GM12878 (cell line): ENCODE measurements at places on chromosomes 4 and X. TPM values are rescaled to one million over a fixed set of nuclear protein-coding genes. Genes with fewer than 3 reads are reported as not detected.
A peak's percentile ranks its signal among the peaks of the same experiment; 100 is the strongest.

TCEAL1 gene
- 10.1 and 12.5 TPM in 2 replicates for total RNA-seq

TMEM150C gene
- 0.13 TPM in 2 replicates for total RNA-seq

ADH7 gene
- total RNA-seq, result not detected in 2 replicates

- DNase-seq, result no peak
Observed at GRCh38 chr4:102335616-102336015, 9.7 kb downstream of the SLC39A8 start.

SPANXC gene
- not detected in 2 replicates for total RNA-seq

- DNase-seq, result no peak
Observed at GRCh38 chr4:149113804-149114430, 671.7 kb upstream of the NR3C2 start.

TLR2 gene
- 0.08 TPM in 1 of 2 replicates, not detected in the other for total RNA-seq

PPEF1 gene
- total RNA-seq, result 0.31 and 0.56 TPM in 2 replicates

DNA sequence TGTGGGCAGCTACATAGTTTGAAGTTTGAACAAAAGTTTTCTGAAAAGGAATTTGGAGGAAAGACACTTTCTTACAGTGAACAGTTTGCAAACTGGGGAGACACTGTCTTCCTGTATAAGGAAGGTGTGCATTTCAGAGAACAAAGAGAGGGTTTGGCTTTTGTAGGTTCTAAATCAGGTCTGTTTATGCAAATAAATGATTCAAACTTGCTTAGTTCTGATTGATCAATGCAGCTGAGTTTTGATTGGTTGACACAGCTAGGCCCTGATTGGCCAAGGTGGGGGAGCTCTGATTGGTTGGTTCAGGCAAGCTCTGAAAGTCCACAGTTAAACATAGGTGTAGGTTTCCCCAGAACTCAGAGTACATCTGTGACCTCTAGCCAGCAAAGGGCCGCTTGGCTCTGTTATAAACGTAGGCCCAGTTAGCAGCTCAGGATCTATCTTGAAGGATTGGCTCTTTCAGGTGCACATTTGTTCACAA, 63.0 kb upstream of the ENPP6 start:
- DNase-seq, result peak; percentile 95

- DNase-seq, result no peak
Observed at GRCh38 chrX:50100188-50100587, 100.6 kb downstream of the AKAP4 start.

DNA sequence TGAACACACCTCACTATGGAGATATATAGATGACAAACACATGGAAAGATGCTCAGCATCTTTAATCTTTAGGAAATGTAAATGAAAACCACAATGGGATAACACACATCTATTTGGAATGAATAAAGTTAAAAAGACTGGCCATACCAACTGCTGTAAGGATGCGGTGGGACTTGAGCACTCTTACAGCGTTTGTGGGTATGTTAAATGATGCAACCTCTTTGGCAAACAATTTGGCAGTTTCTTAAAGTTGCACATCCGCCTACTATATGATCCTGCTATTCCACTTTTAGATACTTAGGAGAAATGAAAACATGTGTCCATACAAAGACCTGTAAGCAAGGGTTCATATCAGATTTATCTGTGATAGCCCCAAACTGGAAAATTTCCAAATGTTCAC, 50.7 kb downstream of the MRPL1 start:
- DNase-seq, result no peak

- DNase-seq, result no peak
Observed at GRCh38 chr4:39648827-39649558, 10.3 kb upstream of the SMIM14 start.

KDR gene
- total RNA-seq, result 0.05 and 0.13 TPM in 2 replicates

- DNase-seq, result no peak
Observed at GRCh38 chr4:107643021-107643420, 77.0 kb downstream of the PAPSS1 start.

- no peak for DNase-seq
Observed at GRCh38 chr4:169397762-169398161, 127.0 kb upstream of the SH3RF1 start.

STS gene
- total RNA-seq, result 5.3 and 6.1 TPM in 2 replicates

DNA sequence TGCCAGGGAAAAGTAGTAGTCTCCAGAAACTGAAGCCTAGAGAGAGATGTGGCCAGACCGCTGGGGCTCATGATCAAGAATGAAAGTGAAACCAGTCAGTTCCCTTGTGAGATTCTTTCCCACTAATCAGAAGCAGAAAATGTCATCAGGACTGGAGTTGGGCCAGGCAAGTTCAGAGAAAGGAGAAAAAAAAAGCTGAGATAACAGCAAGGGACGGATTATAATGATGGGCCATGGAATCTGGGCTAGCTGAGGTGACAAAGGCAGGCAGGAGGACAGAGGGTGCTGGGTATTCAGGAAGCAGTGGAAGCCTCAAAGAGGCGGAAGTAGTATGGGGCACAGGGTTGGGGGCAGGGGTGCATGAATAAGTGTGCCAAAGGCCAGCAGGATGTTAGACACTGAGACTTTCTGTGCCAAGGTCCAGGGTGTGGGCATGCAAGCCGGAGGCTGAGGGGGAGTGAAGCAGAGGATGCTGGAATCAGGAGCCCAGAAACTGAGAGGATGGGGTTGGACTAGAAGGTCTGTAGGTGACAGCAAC, 2.5 kb downstream of the CXorf38 start:
- peak; percentile 68 for DNase-seq

GRCh38 chr4:71864380-71864779, 80.5 kb upstream of the GC start:
- no peak for DNase-seq

DNA sequence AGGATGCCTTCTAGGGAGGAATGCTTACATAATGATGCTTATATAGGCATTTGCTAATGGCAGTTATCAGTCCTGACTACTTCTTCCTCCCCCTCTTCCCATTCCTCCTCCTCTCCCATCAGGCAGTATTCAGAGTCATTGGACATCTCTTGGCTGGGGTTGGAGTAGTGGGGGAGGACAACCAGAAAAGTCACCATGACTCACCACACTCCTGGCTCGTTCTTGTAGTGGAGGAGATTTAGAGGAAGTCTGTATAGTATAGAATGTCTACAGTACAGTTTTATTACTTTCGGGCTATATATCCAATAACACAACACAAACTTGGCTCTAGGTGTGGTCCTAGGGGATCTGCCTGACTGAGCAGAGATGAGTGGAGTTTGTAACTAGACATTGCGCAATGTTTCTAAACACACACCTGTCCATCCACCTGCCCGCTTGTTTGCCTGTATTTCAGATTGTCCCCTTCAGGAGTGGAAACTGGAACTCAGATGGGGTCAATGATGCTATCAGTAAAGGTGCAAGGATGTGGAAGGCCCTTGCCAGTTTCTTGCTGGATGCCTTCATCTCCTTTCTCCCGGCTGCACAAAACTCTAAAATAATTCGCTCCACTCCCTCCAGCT, 27.9 kb upstream of the KIAA1210 start:
- DNase-seq, result no peak

DNA sequence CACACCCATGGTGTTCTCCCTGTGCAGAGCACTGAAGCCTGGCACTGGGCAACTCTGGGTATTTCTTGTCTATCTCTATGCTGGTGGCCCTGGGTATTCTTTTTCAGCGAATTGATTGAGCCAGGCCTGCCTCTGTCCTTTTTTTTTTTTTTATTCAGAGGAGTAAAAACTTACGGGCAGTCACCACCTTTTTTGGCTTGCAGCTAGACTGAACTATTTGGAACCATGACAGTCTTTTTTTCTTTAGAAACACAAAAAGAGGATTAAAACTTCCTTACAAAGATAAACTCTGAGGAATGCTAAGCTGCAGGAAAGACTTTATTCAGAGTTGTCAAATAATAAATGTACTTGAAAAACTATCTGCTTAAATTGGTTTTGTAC, 119.2 kb upstream of the STIM2 start:
- DNase-seq, result no peak

AR gene
- total RNA-seq, result 0.03 TPM in 1 of 2 replicates, not detected in the other

PWWP3B gene
- total RNA-seq, result not detected in 2 replicates

- no peak for DNase-seq
Observed at GRCh38 chrX:77014377-77015372, 432.5 kb upstream of the FGF16 start.

DNA sequence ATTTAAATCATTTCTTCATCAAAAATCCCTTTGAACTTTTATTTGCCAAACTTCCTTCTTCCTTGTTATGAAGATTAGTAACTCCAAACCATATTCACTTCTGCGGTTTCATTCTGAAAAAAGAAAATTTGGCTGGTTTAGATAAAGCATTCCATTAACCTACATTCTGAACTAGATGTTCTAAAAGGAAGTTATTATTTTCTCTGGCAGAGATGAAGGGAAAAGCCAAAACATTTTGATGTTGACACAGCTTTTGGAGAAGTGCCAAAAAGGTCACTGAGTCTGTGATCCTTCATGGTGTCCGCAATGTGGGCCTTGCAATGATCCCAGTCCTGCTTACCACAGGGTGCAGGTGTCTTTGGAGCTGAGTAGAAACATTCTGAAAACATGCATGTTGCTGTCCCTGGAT, 36.0 kb downstream of the CXCL8 start:
- no peak for DNase-seq
